ENCODE measurements at places on chromosomes 5 and 9.

DNA sequence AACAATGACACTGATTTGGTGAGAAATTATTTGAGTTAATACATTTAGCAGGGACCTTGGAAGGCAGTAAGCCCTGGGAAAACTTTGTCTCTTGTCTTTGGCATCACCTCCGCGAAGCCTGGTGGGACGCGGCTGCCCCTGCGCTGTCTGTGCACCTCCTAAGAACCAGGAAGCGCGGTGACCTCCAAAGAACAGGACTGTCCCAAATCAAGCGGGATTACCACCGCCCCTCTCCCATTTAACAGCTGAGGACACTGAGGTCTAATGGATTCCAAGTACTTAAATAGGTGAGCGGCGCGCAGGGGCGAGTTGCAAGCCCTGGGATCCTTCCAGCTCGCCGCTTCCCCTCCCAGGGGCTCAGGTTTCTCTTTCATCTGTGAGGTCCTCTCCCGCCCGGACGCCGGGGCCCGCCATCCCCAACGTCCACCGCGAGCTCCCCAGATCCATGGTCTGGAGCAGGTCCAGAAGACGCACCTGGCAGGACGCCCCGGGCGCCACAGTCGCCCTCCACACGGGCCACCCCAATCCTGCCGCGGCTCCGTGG, 432 bp downstream of the STARD4 start:
- DNase-seq = no peak

DNA sequence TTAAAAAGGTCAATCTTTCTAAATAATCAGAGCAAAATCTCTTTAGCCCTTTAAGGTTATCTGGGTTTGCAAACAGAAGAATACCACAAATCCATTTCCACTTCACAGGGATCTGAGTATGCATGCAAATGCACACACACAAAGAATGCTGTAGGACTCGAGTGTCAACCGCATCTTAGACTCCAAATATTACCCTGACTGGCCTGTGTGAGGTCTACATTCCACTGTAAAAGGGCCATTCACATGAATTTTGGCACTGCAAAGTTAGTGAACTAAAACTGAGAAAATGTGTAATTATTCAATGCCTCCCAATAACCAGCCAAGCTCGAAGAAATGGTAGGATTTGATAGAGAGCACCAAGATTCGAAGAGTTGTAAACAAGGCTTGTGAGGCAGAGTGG, 199.9 kb downstream of the AGTPBP1 start:
- no peak for DNase-seq

DNA sequence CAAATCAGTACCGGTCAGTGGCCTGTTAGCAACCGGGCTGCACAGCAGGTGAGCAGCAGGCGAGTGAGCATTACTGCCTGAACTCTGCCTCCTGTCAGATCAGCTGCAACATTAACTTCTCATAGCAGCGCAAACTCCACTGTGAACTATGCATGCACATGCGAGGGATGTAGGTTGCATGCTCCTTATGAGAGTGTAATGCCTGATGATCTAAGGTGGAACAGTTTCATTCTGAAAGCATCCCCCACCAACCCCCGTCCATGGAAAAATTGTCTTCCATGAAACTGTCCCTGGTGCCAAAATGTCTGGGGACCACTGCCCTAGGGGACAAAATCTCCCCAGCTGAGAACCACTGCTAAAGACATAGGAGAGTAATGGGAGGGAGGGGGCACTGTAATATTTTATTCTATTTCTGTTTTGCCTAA, 51.1 kb downstream of the P4HA2 start:
- no peak for DNase-seq

DNA sequence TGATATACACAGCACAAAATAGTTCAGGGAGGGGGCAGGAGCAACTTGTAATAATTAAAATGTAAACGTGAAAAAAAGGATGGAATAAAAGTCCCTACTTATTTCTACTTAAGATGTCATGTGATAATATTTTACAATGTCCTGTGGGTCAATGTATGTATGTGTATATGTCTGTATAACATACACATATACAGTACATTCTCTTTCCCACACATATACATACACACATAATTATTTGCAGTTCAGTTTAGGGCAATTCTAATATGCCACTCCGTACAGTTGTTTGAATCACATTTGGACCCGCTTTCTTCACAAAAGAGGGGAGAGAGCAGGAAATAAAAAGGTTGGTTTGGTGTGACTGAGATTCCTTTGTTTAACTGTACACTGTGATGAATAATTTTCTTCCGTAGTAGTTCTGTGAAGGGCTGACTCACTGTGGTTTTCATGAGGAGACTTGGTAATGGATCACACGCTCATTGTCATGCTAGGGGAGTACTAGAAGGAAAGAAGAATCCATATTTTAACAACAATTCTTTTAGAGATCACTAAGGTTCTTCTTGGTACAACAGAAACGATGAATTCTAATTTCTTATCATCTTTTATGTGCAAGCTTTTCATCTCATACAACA, 26.2 kb upstream of the ACOT12 start:
- DNase-seq = no peak

DNA sequence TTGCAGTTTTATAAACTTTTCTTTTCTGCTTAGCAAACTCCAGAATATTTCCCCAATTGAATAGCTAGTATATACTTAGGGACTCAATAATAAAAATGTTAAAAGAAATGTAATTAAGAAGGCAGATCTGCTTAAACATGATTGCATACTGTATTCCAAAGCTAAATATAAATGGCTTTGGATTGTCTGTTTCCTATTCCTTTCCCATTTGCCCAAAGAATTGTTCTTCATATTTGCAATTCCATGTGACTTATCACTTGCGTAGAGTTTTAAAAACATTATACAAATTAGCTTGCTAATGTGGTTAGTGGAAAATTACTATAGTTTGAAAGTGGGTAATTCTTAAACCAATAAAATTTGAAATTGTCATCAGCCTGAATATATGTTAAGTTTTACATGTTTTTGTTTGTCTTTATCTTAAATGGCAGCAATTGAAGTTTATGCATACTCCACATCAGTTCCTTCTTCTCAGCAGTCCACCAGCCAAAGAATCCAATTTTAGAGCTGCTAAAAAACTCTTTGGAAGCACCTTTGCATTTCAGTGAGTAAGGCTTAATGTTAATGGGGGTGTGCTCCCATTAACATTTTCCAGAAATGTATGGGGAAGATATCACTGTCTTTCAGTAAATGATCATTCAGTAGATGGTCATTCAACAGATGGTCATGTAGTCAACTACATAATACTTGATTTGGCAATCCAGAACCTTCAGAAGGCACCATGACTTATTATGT, 161.2 kb downstream of the PARP8 start:
- DNase-seq = no peak

All from stimulated activated CD4-positive, alpha-beta T cell treated with anti-CD3 and anti-CD28 coated beads, Interleukin-1b, Interleukin-23, amount 100 ng/mL, for 1 hour (primary cell).